ENCODE measurements at places on chromosomes 1 and 21.

DNA sequence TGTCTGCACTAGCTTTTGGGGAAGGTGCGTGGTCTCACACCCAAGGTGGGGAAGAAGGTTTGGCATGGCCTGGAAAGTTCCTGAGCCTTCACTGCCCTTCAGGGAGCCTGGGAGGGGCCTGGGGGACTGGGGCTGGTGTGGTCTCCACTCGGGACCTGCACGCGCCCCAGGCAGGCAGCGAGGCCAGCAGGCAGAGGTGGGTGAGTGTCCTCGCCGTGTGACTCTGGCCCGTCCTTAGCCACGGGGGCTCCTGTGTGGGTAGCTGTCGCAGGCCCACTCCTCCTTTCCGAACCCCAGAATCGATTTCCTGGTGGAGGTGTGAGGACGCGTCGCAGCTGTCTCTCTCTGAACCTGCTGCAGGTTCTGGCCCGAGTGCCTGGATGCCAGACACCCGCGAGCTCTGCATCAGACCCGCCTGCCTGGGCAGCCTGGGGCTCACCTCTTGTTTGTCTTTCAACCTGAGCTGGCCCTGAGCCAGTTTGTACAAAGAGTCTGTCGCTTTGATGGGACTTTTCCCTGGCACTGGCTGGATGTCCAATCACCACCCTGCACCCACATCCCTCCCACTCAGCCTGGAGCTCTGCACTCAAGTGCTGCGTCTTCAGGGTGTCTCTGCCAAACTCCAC lies 36.0 kb upstream of the SLC19A1 start:
- DNase-seq, result no peak

- no peak for DNase-seq
Measured at GRCh38 chr1:213385806-213386324, 334.8 kb downstream of the RPS6KC1 start.

DNA sequence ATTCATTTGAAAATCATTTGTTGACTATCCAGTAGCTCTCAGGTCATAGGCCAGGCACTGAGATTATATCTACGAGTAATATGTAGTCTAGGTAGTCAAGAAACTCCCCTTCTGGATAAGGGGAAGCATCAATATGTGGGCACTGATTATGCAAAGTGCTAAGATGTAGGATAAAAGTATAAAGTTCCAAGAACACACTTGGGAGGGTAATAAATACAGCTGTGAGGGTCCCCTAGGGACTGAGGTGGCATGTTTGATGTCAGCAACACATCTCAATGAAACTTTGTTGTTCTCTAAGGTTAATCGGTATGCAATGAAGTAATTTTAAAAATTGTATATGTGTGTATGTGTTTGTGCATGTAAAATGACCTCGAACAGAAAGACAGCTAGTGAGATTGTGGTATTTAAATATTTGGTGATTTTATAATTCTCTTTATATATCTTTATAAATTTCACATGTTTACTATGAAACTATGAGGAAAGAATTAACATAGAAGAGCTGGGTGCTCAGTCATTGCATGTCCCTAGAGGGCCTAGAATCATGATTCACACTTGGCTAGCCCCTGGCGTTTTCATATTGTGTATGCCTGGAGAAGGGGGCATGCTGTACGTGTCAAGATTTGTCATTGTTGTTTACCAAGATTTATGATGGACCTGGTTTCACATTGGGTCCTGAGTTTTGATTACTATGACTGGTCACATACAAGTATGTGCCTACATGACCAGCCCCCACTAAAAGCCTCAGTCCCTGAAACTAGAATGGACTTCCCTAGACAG lies 140.1 kb upstream of the DUSP10 start:
- no peak for DNase-seq

DNA sequence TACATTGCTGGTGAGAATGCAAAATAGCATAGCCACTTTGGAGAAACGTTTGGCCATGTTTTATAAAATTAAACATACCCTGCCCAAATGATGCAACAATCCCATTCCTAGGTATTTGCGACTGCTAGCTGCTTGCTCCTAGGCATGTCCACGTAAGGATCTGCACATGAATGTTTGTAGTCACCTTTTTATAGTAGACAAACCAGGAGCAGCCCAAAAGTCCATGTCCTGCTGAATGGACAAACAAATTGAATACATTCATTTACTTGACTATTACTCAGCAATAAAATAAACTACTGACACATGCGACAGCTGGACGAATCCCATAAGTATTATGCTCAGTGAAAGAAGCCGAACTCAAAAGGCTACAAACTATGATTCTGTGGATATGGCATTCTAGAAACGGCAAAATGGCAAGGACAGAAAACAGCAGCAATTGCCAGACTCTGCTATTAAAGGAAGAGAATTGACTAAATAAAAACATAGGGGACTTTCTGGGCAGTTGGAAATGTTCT lies 161.9 kb upstream of the GALNT2 start:
- DNase-seq, result no peak

DNA sequence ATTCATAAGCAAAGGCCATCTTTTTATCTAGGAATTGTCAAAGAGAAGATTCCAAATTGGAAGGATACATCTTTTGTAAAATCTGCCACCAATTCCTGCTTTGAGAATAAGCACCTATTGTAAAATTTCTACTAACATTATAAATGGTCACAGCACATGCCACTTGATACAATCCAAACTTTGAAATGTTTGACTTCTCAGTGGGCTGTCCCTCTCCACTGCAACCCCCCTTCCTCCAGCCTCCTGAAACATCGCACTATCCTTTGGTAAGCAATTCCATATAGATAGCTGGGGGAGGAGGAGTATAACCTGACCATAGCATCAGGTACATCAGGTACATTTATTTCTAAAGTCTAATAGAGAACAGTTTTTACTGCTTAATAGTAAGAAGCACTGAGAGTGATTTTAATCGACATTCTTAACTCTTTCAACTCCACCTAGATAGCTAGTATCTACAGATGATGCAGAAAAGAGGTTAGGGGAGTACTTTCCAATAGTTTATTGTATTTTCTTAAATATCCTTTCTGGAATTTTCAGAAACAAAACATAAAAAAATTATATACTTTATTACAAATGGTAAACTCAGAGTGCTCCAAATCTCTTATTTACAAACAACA lies 2.9 kb downstream of the JUN start:
- DNase-seq, result no peak

GRCh38 chr21:44085491-44086321 lies 21.5 kb upstream of the PWP2 start:
- DNase-seq, result no peak

GRCh38 chr1:7519861-7520395 lies 251.2 kb upstream of the VAMP3 start:
- DNase-seq, result no peak

DNA sequence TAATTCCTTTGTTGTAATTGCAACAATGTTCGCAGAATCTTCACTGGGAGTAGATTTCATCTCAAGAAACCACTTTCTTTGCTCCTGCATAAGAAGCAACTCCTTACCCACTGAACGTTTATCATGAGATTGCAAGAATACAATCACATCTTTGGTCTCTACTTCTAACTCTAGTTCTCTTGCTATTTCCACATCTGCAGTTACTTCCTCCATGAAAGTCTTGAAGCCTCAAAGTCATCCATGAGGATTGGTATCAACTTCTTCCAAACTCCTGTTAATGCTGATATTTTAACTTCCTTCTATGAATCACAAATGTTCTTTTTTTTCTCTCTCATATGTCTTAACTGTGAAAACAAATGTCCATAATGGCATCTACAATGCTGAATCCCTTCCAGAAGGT lies 118.6 kb upstream of the RAB4A start:
- no peak for DNase-seq

- DNase-seq, result no peak
Measured at GRCh38 chr1:980137-980571, 1.7 kb downstream of the PERM1 start.

DNA sequence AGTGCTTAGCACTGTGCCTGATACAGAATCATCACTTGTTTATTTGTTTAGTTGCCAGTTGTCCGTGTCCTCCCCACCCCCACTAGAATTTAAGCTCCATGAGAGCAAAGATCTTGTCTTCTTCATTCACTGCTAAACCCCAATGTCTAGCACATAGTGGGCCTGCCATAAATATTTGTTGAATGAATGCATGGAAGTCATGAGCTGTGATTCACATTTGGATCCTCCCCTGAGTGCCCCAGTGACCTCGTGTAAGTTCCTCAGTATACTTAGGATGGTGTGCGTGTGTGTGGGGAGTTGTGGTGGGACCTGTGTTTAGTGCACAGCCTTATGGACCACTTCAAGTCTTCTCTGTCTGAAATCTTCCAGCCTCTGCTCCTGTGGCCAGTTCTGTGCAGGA lies 23.1 kb downstream of the IER5 start:
- no peak for DNase-seq

GRCh38 chr1:172630868-172631267 lies 28.0 kb upstream of the FASLG start:
- DNase-seq, result no peak

- DNase-seq, result no peak
Measured at GRCh38 chr1:185670187-185670627, 64.0 kb upstream of the HMCN1 start.

GRCh38 chr1:154756793-154757548 lies 113.1 kb downstream of the KCNN3 start:
- DNase-seq, result no peak

DNA sequence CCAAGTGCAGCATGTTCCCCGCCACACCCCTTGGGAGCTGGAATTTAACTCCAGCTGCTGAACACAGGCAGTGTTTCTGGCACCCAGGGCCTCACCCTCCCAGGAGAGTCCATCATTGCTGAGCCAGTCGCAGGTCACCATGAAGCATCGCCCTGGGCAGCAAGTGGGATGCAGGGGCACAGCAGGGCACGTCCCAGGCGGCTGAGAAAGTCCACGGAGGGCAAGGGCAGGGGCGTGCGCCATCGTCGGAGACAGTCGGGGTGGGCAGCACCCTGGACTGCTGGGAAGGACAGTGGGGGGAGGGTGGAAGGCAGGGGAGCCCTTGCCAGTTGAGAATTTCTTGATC lies 69.2 kb upstream of the PDE9A start:
- DNase-seq, result no peak

GRCh38 chr1:59141267-59141863 lies 155.5 kb upstream of the FGGY start:
- no peak for DNase-seq

- no peak for DNase-seq
Measured at GRCh38 chr1:176950736-176951324, 213.7 kb downstream of the ASTN1 start.

DNA sequence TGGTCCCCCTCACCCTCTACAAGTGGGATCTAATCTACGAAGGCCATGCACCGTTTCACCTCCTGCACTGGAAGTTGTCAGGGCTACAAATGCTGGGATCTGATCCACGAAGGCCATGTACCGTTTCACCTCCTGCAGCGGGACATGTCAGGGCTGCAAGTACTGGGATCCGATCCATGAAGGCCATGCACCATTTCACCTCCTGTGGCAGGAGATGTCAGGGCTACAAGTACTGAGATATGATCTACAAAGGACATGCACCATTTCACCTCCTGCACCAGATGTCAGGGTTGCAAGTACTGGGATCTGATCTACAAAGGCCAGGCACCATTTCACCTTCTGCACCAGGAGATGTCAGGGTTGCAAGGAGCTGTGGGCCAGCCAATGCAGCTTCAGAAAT lies 7.0 kb downstream of the ALDH4A1 start:
- no peak for DNase-seq

DNA sequence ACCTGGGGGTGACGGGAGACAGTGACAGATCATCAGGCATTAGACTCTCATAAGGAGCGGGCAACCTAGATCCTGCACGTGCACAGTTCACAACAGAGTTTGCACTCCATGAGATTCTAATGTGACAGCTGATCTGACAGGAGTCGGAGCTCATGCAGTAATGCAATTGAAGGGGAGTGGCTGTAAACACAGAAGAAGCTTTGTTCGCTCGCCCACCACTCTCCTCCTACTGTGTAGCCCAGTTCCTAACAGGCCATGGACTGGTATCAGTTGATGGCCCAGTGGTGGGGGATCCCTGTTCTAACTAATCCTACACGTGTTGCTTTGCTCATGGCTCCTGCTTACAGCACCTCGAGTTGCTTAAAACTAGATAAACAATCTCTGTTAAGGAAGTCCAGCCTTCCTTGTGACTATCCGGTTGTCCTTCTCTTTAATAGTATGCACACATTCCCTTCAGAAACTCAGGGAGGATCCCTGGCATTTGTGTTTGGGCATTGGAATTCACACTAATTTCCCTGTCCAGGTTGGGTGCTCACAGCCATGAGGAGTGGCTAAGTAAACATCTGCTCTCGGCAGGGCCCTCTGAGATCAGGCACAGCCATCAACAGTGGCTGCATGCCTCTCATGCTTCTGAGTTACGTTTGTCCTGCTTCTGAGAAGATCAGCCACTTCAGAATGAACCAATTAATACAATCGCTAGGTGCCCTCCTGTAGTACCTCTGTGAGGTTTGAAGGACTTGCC lies 21.1 kb upstream of the F3 start:
- DNase-seq, result no peak

DNA sequence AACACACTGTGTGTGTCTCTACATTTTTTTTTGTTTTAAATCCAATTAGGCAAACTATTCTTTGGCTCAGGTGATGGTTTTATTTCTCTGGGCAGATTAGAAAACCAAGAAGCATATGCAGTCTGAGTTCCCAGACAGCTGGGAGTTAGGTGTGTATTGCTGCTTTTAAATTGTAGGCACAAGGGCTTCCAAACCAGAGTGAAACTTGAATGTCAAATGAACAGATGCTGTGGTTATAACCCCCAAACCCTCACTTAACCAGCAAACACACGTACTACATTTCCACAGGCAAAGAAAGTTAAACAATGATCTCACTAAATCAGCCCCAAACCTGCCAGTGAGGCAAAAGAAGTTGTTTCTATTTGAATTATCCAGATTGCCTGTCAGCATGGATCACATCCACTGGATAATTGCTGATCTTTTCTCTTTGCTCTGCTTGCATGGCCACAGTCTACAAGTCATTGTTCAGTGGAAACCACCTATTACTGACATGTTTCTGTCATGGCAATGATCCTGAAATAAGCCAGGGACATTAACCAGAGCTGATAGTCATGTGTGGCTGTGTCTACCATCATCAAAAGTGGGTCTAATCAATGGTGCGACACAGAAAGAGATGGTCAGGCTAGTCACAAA lies 576.5 kb upstream of the PLXNA2 start:
- DNase-seq, result no peak

DNA sequence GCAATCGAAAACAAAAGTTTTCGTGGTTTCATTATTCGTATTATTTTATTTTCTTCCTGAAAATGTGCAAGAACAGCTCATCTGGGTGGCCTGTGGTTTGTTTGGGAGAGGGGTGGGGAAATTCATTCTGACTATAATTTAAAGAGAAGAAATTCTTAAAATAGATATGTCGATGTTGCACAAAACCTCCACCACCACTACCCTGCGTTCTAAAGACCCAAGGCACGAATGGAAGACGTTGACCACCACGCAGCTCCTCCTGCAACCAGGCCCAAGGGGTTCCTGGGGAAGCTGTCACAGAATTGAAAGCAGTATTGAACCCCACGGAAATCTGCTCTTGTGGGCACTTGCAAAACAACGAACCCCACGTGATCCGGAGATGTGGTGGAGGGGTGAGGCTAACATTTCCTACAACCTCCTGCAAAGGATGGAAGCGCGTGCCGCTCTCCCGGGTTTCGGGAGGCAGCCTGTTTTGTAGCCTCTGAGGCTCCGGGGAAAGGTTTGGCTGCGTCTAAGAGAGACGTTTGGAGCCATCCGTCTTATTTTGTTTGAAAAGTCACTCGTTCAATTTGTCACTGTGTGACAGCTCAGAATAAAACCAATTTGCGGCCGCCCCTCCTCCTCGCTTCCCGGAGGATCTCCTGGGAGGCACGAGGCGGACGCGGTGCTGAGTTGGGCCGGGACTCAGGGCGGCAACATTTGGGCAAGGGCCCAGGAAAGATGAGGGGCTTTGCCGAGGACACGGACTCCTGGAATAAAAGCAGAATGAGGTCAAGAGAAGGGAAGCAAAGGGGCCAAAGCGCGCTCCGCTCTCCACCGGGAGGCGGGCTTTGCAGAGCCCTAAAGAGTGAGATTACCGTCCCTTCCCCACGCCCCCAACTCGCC lies 810 bp upstream of the HLX start:
- no peak for DNase-seq

All from HS-5 (cell line).